LNCaP clone FGC (cell line): ENCODE measurements at places on chromosomes 4 and X.

DNA sequence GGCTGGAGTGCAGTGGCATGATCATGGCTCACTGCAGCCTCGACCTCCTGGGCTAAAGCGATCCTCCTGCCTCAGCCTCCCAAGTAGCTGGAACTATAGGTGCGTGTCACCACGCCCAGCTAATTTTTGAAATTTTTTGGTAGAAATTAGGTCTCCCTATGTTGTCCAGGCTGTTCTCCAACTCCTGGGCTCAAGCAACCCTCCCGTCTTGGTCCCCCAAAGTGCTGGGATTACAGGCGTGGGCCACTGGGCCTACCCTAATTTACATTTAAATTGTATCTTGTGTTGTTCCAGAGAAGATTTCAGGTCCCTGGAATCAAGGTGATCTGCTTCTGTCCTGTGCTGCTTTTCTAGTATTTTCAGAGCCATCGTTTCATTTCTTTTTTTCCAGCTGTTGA is 1.2 kb upstream of the LRPAP1 start:
- no peak for DNase-seq

DNA sequence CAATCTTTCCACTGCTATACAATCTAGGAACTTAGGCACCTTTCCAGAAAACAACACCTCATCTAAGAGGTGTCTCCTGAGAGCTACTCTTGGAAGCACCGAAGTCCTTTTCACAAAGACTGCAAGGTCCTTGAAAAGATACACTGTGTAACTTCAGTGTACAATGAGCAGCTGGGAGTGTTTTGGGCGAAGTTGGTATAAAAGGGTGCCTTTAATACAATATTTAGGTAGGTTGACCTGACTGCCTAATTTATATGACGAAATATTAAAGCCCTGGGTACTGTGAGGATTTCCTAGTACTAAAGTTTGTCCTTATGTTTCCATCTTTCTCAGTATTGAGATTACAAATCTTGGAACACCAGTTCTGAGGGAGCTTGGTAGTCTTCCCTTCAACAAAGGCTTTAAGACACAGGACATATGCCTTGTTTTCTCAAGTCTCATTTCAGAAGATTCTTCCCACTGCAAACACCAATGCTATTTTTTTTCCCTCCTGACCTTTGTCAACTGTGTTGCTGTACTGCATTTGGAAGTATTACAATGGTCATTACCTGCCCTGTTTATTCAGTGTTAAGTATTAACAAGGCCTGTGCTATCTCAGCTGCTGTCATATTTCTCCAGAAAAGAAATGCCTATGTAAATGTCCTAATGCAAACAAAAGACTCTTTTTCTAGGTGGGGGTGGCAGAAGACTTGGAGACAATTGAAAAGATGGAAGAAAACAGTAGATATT is 134.2 kb downstream of the MAML3 start:
- DNase-seq, result peak; percentile 61

DNA sequence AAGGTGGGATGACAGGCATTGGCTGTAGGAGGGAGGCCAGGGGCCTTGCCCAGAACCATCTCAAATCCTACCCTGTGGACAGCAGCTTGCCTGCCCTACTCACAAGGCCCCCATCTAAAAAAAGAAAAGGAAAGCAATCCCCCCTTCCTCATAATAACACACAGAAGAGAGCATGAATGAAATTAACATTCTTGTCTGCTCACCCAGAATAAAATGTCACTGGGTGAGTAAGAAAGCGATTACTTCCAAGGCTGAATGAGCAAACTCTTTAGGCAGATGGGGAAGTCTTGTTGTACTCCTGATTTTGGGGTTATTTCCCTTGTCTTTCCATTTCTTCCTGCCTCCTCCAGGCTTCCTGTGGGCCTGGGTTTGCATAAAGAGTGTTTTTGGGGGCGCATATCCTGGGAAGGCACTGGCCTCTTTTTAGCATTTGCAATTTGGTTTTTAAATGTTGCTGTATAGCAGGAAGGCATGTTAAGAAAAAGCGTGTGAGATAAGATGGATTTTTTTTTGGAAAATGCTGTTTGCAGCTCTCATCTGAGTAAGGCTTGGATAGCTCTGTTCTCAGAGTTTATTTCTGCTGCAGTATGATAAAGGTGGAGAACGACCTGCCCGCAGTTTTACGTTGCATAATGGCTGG is 248.3 kb upstream of the GATB start:
- no peak for DNase-seq

- DNase-seq, result no peak
Observed at GRCh38 chrX:110665223-110666002, 130.2 kb downstream of the CHRDL1 start.

- no peak for DNase-seq
Observed at GRCh38 chr4:12126474-12126873, 697.8 kb upstream of the HS3ST1 start.

DNA sequence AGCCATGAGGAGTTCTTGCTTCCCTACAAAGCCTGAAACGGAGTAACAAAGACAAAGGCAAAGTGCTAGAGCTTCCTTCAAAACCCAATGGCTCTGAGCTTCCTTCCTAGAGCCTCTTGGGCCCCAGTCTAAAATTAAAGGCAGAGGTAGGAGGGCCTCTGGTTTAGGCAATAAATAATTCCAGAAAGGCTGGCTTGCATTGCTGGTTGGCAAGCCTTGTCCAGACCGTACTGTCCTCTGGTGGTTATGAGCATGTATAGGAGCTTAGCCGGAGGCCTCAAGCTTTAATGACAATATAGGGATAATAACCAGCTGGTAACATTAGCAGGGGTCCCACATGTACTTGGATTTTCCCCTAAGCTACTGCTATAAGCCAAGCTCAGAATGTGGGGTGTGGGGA is 237.3 kb downstream of the AR start:
- no peak for DNase-seq

DNA sequence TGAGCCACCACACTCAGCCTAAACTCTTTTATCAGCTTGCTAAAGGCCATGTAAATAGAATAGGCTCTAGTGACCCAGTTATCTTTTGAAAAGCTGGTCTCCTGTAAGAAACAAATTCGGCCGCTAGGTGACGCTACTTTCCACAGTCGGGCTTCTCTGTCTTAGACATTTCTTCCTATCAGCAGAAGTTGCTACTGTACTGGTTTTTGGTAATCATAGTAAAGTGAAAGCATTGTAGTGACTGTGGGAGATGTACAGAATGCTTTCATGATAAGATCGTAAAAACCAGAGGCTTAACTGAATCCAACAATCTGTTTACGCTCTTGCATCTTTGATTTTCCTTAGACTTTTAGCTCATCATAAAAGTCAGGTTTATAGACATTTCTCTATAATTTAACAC is 82.6 kb downstream of the GK start:
- DNase-seq, result peak; percentile 31

GRCh38 chr4:39335566-39335965 is 30.6 kb downstream of the RFC1 start:
- no peak for DNase-seq

GRCh38 chrX:24266996-24267395 is 46.9 kb downstream of the SUPT20HL2 start:
- DNase-seq, result no peak

- no peak for DNase-seq
Observed at GRCh38 chr4:79831701-79832514, 241.1 kb downstream of the ANTXR2 start.

DNA sequence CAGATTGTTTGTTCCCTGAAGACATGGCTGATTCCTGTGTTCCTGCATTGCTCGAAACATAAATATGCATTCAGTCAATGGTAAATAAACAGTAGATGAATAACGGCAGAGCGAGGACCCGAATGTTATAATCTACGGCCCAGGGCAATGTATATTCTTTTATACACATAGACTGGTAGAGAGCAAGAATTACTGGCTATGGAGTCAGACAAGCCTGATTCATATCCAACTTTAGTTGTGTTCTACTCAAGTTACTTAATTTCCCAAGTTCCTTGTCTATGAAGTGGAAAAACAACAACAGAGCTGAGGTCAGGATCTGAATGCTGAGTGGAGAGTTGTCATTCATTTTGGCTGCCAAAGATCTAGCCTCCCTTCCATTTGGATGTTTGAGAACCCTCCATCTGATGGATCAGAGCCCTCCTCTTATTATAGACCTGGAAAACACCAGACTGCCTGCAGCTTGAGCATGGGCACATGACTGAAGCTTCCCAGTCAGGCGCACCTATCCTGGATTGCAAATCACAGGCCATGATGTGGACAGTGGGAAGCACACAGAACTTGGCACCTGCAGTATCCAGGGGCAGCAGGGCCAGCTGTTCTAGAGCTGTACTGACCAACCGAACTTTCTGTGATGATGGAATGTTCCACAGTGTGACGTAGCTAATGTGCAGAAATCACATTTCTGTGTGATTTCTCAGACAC is 80.1 kb downstream of the FAM184B start:
- no peak for DNase-seq

DNA sequence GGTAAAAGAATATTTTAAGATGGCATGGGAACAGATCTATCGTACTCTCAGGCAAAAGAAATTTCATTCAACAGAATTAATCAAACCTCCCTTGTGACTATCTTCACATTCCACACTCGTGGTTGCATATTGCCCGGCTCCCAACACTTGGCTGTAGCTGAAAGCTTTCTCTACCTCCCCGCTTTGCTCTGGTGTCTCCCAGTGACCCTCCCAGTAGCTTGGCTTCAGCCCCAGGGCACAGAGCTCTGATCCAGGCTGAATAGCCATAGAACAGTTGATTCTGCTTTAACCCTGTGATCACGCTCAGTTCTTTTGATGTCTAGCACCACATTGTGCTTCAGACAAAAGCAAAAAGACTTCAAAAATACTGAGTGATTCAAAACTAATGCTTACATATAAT is 24.6 kb downstream of the SLC7A11 start:
- no peak for DNase-seq

GRCh38 chr4:28621591-28621990 is 1761.0 kb downstream of the STIM2 start:
- no peak for DNase-seq

DNA sequence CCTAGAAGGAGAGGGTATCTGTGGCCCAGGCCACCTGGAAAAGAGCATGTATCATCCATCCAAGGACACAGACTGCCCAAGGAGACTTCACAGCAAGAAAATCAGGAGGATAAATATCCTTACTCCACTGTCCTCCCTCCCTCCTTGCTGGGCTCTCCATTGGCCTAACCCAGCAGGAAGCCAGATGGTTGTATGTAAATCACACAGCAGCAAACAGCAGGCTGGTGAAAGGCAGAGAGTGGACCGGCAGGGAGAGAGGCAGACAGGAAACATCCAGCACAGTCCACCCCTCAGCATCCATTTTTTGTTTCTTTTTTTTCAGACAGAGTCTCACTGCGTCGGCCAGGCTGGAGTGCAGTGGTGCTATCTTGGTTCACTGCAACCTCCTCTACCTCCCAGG is 17.5 kb downstream of the TXK start:
- DNase-seq, result no peak

GRCh38 chr4:185559915-185560281 is 24.6 kb upstream of the PDLIM3 start:
- DNase-seq, result no peak

- no peak for DNase-seq
Observed at GRCh38 chrX:137574102-137574783, 8.3 kb downstream of the ZIC3 start.

DNA sequence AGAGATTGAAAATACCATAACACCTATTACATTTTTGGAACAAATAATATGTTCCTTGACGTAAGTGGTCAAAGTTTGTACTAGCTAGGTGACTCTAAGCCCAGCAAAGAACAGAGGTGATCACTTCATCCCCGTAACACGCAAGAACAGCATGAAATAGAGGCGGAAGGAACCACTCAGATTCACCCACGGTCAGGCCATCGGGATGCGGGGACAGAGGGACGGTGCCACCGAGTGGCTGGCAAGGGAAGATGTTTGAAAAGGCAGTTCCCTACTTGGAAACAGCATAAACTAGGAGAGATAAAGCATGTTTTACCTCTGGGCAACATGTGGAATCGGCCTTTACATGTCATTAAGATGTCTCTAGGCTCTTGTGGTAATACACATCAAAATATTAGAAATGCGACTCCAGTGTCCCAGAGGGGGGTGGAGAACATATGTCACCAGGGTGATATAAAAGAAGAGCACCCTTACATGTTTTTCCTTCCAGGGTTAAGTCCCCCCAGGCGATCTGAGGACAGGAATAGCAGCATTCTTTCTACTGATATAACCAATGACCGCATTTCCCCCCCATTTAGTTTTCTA is 84.0 kb downstream of the PHKA2 start:
- no peak for DNase-seq

GRCh38 chr4:39658756-39659155 is 20.1 kb upstream of the SMIM14 start:
- DNase-seq, result no peak

DNA sequence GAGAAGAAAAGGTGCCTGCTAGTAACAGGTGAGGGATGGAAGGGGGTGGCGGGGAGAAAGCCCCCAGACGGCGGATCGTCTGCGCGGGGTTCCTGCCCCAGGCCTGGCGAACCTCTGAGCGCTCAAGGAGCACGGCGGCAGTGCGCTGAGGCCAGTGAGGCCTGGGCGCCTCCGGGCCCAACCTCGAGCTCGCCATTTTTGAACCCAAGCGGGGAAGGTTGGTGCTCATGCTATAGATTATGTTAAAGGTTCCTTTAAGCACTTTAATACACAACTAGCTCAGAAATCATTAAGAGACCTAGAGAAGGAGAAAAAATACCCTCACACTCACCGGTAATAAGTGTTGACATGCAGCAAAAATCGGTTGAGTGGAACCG is 7.9 kb downstream of the PITX2 start:
- DNase-seq, result no peak

GRCh38 chr4:123739806-123740205 is 343.2 kb downstream of the SPRY1 start:
- DNase-seq, result no peak

DNA sequence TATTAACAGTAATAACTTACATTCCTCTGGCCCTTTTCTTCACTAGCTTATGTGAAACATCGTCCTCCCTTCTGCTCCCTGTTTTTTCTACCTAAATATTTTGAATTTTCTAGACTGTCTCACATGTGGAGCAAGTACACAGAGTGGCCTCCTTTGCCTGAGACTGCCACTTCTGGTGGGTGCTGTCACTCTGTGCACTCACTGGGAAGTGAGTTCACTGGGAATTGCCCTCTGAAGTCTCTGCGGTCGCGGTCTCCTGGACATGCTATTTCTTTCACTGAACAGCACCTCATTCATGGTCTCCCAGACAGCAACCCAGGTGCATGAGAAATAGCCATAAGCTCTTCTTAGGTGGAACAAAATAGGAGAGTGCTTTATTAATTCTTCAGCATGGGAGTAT is 1179.7 kb upstream of the ADGRL3 start:
- no peak for DNase-seq

- no peak for DNase-seq
Observed at GRCh38 chr4:68850293-68850692, 34.5 kb downstream of the UGT2B10 start.

- DNase-seq, result no peak
Observed at GRCh38 chr4:143156853-143157252, 27.9 kb upstream of the USP38 start.
